ENCODE measurements at places on chromosomes 12 and 14.

DNA sequence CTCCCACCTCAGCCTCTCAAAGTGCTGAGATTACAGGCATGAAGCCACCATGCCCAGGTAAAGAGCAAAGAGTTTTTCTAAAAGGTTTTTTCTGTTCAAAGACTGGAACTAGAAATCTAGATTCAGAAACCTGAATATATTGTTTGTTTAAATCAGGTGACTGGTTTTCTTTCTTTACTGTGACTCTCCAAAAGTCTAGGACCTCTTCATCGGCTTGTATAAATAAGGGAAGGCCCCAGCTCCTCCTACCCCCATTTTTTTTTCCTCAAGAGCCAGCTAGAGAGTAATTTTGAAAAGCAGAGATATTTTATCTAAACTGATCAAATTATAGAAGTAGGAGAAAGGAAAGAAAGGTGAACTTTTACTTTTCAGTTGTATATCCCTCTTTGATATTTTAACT is 48.0 kb downstream of the TMEM116 start:
- DNase-seq = no peak

- no peak for DNase-seq
Observed at GRCh38 chr12:8996682-8997405, 7.5 kb downstream of the KLRG1 start.

- DNase-seq = no peak
Observed at GRCh38 chr12:63978519-63978918, 134.0 kb downstream of the SRGAP1 start.

DNA sequence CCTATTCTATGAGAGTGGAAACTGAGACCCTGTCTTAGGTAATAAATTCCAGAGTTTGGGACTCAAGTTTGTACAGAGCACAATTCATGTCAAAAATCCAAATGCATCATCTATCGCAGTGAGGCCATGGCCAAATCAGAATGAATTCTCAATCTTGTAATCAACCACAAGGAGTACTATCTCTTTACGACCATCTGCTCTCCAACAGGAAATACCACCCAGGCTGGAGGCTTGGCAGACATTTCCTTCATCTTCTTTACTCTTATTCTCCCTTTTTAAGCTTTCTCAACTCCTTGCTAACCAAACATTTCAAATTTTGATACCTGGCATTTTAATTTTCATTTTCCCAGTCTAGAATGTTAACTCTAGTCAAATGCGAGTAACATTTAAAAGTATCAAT is 32.7 kb upstream of the RNU6-7 start:
- DNase-seq = no peak

DNA sequence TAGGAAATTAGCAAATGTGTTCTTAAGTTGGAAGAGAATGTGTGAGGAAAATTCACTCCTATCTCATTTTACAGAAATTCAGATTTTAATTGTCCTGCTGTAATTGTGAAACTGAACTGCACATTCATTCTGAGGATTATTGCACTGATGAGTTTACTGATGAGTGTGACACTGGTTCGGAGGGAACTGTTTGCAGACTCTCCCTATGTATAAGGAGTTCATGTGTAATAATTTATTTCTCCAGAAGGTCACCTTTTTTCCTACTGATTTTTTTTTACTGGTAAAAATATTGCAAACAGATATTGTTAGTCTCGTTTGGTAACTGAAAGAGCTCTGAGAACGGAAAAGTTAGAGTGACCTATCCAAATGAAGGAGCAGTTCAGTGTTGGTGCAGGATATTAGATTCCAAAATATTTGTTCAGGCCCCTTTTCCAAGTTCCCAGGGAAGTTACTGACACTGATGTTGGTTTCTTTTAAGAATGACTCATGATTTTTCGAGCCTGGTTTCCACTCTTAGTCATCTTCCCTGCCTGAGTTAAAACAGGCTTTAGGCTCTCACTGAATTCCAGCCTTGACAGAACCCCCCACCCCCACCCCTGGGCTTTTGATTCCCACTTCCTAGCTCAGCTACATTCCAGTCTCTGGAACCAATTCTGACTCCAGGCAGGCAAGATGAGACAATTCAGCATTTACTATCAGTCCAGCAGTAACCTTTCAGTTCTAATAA is 18.4 kb downstream of the ANO6 start:
- no peak for DNase-seq

- DNase-seq = no peak
Observed at GRCh38 chr14:91373591-91374254, 43.9 kb downstream of the CCDC88C start.

DNA sequence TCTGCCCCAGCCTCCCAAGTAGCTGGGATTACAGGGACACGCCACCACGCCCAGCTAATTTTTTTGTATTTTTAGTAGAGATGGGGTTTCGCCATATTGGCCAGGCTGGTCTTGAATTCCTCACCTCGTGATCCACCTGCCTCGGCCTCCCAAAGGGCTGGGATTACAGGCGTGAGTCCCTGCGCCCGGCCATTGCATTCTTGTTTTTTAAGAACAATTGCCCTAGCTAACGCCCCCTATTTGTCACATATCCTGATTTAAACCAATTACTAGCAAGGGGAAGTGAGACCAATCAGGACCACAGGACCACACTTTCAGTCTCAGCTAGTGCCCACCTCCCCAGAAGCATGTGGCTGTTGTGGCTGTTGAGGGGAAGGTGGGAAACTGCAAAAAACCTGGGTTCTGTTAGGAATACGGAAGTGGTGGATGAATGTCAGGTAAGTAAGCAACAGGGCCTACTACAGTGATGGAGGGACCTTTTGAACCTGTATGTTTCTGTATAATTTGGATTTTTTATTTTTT is 37.8 kb upstream of the NFYB start:
- no peak for DNase-seq

DNA sequence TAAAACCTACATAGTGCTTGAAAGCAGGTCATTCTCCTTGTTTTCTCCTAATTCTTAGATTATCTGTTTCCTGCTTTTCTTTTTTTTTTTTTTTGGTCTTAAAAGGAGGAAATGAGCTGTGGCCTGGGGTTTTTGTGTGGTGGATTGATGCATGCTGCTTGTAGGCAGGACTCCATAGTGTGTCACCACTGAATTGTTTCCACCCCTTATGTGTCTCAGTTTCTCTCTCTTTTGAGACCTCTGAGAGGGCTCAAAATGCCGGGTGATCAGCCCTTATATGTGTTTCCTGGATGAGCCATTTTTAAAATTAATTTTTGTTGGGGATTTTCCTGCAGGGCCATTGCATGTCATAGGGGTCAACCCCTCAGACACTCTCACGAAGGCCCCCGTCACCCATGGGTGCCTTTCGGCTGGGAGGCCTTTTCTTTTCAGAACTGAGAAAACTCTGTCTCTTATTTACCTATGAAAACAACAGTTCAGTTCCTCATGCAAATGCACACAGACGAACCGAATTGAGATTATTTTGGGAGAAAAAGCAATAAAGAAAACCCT is 32.0 kb upstream of the LRRK2 start:
- DNase-seq = no peak

DNA sequence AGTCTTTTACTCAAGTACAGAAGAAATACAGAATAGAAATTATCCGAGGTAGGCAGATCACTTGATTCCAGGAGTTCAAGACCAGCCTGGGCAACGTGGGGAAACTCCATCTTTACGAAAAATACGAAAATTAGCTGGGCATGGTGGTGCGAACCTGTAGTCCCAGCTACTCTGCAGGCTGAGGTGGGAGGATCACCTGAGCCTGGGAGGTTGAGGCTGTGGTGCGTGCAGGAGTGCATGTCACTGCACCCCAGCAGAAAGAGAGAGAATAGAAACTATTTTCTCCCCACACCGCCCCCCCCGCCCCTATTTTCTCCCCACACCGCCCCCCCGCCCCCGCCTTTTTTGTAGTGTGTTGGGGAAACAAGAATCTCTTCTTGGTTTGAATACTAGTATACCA is 2.2 kb downstream of the DNM1L start:
- DNase-seq = no peak

DNA sequence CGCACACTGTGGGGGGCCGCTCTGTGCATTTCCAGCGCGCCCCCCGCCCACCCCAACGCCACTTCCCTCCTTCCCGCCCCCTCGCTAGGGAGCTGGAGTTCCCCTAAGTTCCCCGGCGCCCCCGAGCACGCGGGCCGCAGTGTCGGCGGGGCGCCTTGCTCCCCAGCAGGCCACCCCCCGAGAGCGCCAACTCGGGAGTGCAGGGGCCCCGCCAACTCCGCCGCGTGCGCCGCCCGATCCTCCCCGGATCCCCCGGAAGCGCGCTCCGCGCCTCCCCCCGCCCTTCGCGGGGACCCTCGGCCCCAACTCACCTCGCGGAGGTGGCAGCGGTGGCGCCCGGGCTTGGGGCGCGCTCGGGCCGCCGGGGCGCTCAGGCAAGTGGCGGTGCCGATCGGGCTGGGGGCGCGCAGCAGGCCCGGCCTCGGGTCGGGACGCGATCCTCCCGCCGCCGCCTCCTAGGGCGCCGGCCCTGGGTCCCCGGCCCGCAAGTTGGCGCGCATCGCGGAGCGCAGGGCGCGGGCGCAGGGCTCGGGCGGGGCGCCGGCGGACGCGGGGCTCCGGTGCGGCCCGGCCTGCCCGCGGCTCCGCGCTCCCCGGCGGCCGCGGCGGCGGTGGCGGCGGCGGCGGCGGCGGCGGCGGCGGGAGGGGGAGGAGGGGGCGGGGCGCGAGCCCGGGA is at the start of gene NCOR2:
NCOR2 (minus strand) TSS at position 616 of the 676 bp plus-strand sequence. CDS start 72,361 bp downstream, outside the sequence.
- peak; percentile 43 for DNase-seq

GRCh38 chr12:10612984-10613348 is 443 bp downstream of the MAGOHB start:
- no peak for DNase-seq

DNA sequence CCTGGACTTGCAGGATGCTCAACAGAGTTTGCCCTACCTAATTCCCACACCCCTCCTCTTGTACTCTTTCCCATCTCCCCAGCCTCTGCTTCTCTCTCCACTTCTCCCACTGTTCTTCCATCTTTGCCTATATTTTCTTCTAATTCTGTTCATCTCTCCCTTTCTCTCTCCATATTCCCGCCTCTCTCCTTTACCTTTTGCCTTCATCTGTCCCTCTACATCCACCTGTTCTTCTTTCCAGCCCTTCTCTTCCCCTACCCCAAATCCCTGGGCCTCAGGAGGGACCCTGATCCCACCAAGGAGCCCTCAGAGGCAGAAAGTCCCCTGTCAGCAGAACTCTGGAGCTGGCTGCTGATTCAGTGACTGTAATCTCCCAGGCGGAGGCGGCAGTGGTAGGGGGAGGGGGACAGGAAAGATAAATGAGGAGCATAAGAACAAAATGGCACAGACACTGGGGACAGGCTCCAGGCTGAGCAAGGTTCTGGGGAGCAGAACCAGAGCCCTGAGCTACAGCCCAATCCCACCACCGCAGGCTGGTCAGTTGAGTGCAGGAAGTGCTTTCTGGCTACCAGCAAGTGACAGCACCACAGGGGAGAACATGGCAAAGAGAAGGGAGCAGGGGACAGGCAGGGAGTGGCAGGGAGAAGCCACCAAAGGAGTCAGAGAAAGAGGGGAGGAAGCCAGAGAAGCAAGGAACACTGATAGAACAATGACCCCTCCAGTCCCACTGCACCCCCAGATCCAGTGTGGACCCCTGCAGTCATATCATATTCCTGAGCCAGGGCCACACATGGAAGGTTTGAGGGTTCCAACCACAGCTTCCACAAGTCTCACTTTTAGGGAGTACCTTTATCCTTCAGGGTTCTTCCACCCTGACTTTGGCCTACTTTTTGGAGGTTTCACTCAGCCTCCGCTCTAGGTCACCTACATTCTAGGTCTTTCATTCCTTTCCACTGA is 27.0 kb downstream of the SMUG1 start:
- DNase-seq = no peak

- no peak for DNase-seq
Observed at GRCh38 chr12:95073698-95074520, 491 bp upstream of the NR2C1 start.

- DNase-seq = no peak
Observed at GRCh38 chr14:52845081-52845480, 53.7 kb upstream of the GNPNAT1 start.

DNA sequence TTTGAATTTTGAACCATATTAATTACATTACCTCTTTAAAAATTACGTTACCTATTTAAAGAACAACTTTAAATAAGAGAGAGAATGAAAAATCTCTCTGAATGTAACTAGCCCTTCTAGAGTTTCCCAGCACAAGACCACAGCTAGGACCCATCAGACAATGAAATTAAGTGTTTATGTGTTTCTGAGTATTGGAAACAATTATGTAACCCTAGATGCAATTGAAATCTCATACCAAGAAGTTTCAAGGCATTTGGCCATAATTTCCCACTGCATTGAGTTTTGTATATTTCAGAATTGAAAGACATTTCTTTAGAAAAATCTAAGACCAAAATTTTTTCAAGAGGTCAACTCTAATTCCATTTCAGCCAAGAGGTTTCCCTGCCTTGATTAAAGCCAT is 47.1 kb downstream of the SERPINA3 start:
- DNase-seq = no peak

DNA sequence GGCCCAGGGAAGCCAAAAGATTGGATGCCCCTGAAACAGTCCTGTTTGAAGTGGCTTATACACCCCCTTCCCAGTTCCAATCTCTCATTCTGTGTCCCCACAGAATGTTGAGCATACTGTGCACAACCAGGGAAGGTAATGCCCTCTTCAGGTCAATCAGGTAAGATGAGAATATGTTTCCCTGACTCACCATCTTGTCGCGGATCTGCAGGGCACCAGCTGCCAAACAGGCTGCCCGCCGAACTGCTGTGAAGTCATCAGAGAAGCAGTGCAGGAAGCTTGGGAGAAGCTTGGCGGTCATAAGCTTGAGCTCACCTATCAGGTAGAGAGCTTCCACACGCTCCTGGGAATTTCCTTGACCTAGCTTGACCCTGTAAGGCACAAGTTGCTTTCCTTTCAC is 9.6 kb downstream of the RIOX1 start:
- no peak for DNase-seq

GRCh38 chr12:105738051-105738450 is 400.7 kb downstream of the NUAK1 start:
- no peak for DNase-seq

DNA sequence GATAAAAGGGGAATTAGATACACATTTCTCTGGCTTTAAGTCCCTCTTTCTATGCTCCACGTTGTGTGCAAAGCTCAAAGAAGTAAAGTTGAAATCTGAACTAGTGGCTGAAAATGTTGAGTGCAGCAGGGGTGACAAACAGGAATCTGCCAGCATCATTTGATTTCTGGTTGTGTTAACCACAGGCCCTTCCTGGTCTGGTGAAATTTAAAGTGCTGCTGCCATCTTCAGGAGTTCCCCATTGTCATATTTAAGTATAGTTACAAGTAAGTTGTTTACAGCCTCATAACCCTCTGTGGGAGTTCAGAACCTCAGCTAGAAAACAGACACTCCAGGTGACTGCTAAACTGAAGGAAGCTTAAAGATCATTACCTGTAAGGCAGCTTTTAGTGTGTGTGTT is 90.9 kb upstream of the CCDC196 start:
- no peak for DNase-seq

- DNase-seq = no peak
Observed at GRCh38 chr12:15272376-15272775, 49.9 kb upstream of the PTPRO start.

GRCh38 chr12:78406213-78406612 is 458.4 kb upstream of the SYT1 start:
- DNase-seq = no peak

- DNase-seq = peak; percentile 43
Observed at GRCh38 chr12:55736780-55737580, 5.9 kb upstream of the GDF11 start.
